ENCODE measurements at places on chromosomes 2 and 18. TPM values are rescaled to one million over a fixed set of nuclear protein-coding genes. Genes with fewer than 3 reads are reported as not detected.

GRCh38 chr2:72895759-72896281 is 8.6 kb downstream of the SPR start:
- DNase-seq: no peak

DNA sequence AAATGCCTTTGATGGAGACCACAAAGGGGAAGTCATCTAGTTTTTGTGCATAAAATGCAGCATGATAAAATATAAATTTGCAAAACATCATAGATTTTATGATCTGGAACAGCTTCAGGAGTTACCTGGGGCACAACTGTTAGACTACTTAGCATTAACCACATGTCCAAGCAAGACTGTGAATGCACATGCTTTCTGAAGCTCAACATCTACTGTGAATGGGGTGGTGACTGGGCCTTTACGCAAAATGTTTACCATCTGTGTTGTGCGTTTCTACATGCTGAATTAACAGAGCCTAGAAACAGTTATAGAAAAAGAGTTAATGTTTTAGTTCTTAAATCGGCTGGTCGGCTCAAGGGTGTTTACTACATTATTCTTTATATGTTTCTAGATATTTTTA is 45.5 kb downstream of the KCTD1 start:
- no peak for DNase-seq

DNA sequence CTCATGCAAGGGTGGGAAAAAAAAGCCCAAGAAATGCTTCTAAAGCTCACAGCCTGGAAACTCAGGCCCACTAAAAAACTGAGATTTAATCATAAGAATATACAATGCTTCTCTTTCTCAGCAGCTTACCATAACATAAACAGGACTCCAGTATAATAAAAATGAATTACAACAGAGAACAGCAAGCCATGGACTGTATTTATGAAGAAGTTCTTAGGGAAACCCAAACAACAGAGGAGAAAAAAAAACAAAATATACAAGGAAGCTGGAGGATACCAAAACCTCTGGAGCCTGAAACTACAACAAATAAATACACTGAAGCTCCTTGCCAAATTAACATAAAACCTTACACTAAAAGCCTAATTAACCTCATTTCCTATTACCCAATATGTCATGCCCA is 187.8 kb downstream of the RDH14 start:
- no peak for DNase-seq

The SNED1 gene
- 18.7 TPM for total RNA-seq
